IPS DF 19.7 (cell line): ENCODE measurements at places on chromosomes 7 and 10.

DNA sequence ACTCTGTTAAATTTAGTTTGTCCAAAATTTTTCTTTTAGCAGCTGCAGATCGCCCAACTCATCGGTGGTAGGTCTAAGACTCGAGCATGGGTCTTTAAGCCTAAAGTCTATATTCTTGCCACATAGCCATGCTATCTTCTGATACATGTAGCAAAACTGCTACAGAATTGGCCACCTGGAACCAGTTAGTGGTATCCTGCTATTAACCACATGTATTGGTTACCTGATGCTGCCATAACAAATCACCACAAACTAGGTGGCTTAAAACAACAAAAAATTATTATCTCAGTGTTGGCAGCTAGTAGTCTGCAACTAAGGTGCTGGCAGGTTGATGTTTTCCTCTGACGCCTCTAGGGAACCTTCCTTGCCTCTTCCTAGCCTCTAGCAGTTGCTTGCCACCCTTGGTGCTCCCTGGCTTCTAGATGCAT is 96.7 kb upstream of the PIK3CG start:
- DNase-seq, result no peak

DNA sequence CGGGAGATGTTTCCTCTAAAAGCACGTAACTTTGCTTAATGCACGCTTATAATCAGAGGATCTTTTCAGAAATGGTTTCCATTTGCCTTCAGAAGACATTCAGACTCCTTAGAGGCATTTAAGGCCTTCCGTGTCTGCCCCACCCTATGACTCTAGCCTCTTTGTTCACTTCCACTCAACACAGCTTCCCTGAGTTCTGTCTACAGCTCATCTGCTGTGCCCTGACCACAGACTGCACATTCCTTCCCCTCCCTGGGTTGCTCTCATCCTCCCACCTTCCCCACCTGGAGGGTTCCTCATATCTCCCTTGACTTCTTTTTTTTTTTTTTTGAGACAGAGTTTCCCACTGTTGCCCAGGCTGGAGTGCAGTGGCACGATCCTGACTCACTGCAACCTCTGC is 16.6 kb downstream of the FBH1 start:
- no peak for DNase-seq

- DNase-seq, result no peak
Observed at GRCh38 chr7:116407165-116407564, 92.4 kb upstream of the CAV2 start.

DNA sequence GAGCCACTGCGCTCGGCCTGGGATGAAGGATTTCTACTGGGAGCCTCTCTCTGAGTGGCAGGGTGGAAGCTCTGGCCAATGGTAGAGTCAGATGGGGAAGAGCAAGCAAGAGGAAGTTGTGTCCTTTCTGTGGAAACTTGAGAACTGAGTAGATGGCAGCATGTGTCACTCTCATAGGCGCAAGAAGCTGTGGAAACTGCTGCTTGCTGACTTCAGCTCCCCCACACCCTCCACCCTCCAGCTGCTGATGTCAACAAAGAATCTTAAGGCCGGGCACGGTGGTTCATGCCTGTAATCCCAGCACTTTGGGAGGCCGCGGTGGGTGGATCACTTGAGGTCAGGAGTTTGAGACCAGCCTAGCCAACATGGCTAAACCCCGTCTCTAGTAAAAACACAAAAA is 39.8 kb upstream of the SRGN start:
- DNase-seq, result no peak

DNA sequence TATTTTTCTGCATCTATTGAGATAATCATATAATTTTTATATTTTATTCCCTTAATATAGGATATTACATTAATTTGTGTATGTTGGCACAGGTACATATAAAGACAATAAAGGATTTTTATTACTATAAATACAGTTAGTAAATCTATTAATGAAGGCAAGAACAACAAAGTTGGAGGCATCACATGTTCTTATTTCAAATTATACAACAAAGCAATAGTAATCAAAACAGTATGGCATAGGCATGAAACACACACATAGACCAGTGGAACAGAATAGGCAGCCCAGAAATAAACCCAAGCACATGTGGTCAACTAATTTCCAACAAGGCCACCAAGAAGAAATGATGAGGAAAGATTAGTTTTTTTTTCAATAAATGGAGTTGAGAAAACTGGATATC is 11.2 kb downstream of the TFPI2 start:
- no peak for DNase-seq

GRCh38 chr7:32051128-32051527 is 19.1 kb downstream of the PDE1C start:
- no peak for DNase-seq

- DNase-seq, result no peak
Observed at GRCh38 chr10:24721229-24722106, 2.2 kb downstream of the ARHGAP21 start.

DNA sequence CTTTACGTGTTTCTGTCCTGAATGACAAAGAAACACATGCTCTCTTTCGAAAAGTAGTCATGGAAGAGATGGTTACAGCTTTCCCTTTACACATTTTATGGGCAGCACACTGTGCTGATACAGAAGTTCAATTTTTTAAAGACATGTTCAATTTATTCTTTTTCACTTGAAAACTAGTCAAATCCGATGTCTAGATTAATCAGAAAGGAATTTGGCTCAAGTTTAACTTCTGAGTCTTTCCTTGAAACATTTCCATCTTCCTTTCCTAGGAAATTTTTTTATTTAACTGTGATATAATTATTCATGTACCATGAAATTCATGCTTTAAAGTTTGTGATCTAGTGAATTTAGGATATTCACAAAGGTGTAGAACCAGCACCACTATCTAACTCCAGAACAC is 360.1 kb downstream of the TNS3 start:
- no peak for DNase-seq

DNA sequence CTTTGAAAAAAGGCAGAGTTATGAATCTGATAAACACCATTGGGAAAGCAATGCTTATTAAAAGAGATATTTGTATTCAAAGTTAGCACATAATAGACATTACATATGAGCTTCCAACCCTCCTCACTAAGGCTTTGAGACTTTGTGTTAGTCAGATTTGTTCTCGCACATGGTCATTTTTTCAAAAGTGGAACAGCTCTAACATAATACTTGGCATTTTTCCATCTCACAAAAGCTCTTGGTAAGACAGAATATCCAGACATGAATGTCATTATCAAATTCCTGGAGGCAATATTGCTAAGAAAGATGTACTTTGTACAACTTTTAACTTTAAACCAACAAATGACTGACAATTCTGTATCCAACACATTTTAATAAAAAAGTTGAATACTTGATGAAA is 292.4 kb upstream of the SMIM30 start:
- DNase-seq, result no peak

GRCh38 chr7:683526-684205 is 42.8 kb upstream of the DNAAF5 start:
- no peak for DNase-seq

GRCh38 chr10:102596506-102596971 is 47.7 kb upstream of the TRIM8 start:
- DNase-seq, result peak; percentile 61

GRCh38 chr7:100013328-100013676 is 2.1 kb upstream of the ZKSCAN1 start:
- DNase-seq, result no peak

DNA sequence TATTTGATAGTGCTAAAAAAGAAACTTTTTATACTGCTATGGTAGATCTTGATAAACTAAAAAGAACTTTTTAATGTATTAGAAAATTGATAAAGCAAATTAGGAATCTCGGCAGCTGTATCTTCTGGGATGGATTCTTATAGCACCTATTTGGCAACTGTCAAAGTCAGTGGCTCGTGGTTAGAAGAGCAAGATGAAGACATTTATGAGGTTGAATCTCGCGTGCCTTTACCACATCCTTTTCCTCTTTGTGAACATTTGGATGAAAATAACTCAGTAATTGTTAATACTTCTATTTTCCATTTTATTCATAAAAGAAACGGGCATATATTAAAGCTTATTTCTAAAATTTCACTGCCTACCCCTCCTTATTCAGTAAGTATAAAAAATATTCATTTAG is 76.2 kb downstream of the CYP51A1 start:
- no peak for DNase-seq

DNA sequence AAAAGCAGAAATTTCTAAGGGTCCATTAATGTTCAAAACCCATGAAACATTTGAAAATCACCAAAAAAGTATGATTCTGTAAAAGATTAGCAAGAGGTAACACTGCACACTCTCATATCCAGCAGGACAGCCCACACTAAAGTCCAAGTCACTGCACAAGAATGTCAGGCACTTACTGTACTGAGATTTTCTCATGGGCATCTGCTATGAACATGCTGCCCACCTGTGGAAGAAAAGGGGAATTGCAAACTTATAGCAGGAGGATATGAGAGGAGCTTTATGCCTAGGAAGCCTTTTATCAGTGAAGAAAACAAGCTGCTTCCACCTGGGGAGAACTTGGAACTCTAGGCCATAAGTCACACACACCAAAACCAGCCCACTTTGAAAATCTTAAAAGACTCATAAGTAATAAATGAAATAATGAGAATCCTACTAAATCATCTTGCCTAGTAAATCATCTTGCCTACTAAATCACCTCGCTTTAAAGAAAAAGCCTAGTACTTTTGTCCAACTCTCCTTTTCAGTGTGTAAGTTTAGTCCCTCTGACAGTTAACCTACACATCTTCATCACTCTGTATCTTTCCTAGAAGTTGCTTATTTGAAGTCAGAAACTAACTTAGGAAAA is 46.1 kb downstream of the ARMH3 start:
- DNase-seq, result peak; percentile 40

DNA sequence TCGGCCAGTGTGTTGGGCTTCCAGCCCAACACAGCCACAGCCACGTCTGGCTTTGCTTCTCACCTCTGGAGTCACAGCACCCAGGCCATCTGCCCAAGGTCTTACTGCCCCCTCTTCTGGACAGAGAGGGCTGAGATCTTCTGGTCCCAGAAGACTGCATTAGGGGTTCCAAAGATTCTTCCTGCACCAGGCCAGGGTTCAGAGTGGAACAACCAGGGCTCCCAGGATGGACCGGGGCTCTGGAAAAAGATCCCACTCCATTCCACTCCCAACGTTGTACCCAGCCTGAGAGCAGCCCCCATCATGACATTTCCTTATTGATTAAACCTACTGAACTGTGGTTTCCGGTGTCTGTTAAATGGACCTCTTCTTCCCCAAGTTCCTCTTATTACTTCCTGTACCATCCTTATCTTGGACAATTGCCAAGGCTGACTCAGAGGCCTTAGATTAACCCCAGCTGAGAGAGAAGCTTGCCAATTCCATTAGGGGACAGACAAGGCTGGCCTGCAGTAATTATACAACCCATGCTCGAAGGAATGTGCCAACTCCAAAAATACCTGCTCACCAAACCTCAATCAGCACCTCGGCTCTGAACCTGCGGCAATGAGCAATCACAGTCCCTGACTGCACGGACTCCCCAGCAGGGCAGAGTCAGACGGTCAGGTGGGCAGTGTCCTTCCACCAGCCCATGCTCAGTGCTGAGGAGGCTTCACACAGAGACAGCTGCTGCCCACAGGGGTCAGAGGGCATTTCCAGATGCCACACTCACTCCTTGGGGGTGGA is 47.9 kb upstream of the NPFFR1 start:
- no peak for DNase-seq

- DNase-seq, result no peak
Observed at GRCh38 chr7:26616235-26616634, 248.2 kb downstream of the SKAP2 start.

DNA sequence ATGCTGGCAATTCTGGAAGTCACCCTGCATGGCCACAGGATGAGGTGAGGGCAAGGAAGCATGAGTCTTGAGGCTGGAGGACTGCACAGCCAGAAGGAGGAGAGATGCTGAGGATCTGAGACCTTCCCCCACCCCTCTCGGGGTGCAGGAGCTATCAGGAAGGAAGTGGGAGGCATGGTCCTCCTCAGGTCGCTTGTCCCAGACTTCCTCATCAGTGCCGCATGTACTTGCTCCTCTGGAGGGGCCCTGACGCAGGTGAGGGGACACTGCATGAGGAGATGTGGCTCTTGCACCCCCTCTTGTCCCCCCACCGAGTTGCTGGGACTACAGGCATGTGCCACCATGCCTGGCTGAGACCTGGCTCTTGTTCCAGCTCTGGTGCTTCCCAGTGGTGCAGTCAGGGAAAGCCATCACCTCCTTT is 5.7 kb upstream of the ZMIZ1 start:
- no peak for DNase-seq

GRCh38 chr10:70500812-70501301 is 22.3 kb downstream of the PALD1 start:
- no peak for DNase-seq

DNA sequence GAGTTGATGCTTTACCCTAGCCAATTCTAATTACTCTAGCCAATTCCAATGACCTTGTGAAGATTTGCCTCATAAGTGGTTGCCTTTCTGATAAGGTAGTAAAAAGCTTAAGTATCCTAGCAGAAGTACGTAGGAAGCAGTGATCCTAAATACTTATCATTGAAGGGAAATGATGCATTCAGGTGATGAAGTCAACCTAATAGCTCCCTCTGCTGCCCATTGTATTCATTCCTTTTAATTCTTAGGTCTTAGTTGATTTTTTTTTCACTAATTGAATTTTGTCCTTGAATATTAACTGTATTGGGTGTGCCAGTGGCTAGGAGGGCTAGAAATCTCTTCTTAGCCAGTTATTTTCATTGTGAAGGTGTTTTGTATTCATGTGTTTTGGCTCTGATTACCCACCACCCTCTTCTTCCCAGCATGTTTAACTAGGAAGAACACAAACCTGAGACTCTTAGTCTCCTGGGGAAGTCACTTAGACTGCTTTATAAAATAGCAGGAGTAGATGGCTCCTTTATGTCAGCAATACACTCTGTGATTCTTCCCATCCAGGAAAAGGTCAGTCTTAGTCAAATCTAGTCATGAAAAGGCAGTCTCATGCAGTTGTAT is 46.3 kb downstream of the PLEKHA8 start:
- DNase-seq, result no peak

GRCh38 chr7:16430133-16430532 is 8.8 kb upstream of the CRPPA start:
- no peak for DNase-seq

DNA sequence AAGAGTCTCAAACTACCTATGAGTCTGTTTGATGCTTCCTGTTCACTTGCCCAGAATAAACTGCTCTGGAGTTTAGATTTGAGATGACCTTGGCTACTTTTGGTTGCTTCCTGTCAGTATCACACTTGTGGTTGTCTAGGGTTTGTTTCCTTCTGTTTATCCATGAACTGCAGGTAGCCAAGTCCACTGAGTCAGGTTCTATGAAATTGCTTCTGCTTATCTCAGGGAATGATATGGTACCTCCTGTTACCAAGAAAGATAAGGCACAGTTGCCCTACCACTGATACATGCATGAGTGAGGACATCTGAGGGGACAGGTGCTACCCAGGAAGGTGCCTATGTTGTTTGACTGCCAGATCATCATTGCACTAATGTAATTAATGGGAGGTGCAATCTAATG is 15.8 kb upstream of the EEPD1 start:
- DNase-seq, result no peak
